Calu3 (cell line): ENCODE measurements at places on chromosomes 6 and 20.

DNA sequence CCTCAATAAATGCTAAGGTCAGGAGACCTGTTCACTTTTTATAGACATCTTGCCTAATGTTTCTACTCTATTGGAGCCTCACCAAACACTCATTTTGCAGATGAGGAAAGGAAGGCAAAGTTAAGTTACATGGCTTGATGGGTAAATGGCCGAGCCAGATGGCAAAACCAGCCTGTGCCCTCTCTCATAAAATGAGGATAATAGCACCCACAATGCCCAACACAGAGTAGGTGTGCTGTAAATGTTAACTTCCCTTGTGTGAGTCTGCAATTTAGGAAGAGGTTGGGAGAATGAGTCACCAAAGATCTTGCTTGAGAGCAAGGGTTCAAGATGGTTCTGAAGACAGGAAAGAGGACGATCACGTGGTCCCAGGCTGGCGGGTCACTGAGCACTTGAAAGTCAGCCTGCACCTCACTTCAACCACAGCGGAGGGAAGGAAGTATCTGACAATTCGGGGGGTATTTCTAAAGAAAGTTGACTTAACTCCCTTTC, 3.3 kb downstream of the KCNK5 start:
- no peak for DNase-seq

DNA sequence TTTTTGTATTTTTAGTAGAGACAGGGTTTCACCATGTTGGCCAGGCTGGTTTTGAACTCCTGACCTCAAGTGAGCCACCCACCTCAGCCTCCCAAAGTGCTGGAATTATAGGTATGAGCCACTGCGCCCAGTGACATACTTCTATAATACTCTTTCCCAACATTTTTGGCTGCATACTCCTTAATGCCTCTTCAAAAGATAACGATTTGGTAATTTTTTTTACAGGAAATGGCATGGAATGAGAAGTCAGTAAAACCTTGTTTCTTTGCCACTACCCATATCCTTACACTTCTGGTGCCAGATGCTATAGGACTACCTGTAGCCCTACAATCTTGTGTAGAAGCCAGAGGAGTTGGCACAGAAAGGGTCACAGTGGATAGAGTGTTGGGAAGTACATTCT, 41.4 kb upstream of the SGK1 start:
- DNase-seq, result no peak

- no peak for DNase-seq
These were observed 18.9 kb upstream of the MAS1 start for GRCh38 chr6:159871906-159872305.

GRCh38 chr6:111589366-111589765, 16.3 kb downstream of the TRAF3IP2 start:
- peak; percentile 69 for DNase-seq

GRCh38 chr6:33294086-33294823, 4.5 kb downstream of the RGL2 start:
- DNase-seq, result no peak

DNA sequence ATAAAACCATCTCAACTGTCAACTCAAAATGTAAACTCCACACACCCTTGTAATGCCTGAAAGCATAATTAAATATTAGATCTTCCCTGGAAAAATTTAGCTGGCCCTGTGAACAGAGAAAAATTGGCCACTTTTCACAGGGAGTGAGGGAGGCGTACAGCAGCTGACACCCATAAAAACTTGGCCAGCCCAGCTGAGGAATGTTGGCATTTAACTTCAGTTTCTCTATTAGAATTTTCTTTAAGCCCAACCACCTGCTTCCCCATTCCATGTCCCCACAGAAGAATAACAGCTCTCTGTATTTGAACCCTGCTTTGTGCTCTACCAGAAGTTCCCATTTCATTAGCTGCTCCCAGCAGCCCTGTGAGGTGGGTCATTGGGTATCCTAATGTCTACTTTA, 41.0 kb downstream of the PKHD1 start:
- DNase-seq, result no peak

DNA sequence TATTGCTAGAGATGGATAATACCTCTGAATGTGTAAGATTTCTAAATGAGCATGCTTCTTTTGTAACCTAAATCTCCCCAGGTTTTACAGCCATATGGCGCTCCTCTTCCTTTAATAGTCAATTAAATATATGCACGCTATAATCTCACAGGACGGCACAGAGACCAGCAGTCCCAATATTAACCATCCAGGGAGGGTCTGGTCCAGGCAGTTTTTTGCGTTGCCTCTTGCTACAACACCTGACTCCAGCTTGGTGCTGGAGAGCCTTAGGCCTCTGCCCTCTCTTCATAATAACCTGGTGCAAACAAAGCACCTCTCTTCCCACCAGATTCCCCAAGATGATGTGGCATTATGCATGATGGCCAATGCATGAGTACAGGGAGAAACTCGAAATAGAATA, 183.4 kb downstream of the LY86 start:
- no peak for DNase-seq

DNA sequence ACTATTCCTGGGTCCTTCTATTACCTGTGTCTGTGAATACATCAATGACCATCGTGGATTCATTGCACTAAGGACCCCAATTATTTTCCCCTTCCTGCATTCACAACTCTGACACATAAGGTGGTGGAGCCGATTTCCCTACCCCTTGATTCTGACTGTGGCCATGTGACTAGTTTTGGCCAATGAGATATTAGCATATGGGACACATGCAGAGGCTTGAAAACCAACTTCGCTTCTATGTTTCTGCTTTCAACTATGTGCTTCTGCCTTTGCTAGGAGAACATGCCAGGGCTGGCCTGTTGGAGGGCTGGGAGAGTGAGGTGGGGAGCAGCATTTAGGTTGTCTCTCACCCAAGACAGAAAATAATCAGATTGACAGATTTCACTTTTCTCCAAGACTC, 483.1 kb upstream of the JAG1 start:
- no peak for DNase-seq
